ENCODE measurements at places on chromosomes 6 and 20.

DNA sequence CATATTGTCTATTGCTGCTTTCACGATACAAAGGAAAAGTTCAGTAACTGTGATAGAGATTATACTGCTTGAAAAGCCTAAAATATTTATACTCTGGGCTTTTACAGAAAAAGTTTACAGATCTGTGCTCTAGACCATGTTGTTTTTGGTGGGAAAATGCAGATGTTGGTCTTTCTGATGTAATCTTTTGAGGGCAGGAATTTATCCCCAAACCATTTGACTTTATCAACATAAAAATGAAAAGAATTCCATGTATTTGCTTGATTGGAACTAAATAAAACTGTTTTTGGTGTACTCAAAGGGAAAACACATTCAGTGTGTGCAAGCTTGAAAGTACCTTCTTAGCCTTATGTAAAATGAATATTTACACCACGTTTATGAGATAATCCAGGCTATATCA, 603.5 kb downstream of the KHDRBS2 start:
- no peak for DNase-seq

DNA sequence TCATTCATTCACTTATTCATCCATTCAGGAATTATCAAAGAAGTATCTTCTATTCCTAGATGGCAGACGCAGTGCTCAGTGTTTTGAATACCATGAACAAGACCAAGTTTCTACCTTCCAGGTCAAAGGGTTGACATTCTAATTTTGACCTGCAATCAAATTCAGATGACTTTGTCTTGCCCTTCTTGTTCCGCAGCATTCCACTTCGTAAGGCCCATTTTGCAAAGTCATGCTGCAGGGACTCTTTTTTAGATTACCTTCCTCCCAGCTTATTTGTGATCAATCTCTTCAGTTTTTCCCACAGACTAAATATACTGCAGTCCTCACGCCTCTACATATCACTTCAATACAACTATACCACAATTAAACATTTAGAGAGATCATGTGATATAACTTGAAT, 7.1 kb upstream of the TAAR1 start:
- no peak for DNase-seq

- peak; percentile 65 for DNase-seq
Measured at GRCh38 chr6:43509984-43510826, at the start of gene LRRC73. Gene LRRC73, minus strand, starts transcription at chr6:43510346. Its CDS starts 561 bp downstream, at chr6:43509785.

DNA sequence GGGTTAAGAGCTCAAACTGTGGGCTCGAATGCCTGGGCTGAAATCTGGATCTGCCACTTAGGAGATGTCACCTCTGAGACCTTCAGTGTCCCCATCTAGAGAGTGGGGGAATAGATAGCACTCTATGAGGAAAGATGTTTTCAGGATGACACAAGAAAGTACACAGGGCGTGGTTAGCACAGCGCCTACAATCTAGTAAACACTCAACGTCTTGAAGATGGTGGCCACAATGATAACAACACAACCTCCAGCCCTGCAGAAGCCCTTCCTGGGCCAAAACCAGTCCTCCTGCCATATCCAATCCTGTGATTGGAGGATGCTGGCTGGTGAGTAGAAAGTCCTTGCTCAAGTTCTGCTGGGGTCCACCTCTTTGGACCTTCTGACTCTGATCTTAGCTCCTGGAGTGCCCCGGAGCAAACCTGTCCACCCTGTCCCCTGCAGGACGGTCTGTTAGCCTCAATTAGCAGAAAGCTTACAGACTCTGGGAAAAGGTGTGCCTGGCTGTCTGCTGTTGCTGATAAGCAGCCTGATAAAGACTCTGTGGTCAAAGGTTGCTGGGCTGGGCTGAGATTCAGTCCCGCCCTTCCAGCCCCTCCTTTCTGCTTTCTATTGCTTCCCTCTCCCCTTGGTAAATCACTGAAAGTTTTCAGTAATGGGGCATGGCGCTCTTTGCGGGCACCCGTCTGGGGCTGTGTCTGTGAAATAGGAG, 8.2 kb downstream of the EDN3 start:
- DNase-seq = no peak

GRCh38 chr20:53748176-53748575, 154.5 kb upstream of the ZNF217 start:
- no peak for DNase-seq

GRCh38 chr20:7850775-7851490, 89.3 kb downstream of the HAO1 start:
- DNase-seq = no peak

GRCh38 chr6:145850671-145851070, 36.1 kb upstream of the FBXO30 start:
- no peak for DNase-seq

DNA sequence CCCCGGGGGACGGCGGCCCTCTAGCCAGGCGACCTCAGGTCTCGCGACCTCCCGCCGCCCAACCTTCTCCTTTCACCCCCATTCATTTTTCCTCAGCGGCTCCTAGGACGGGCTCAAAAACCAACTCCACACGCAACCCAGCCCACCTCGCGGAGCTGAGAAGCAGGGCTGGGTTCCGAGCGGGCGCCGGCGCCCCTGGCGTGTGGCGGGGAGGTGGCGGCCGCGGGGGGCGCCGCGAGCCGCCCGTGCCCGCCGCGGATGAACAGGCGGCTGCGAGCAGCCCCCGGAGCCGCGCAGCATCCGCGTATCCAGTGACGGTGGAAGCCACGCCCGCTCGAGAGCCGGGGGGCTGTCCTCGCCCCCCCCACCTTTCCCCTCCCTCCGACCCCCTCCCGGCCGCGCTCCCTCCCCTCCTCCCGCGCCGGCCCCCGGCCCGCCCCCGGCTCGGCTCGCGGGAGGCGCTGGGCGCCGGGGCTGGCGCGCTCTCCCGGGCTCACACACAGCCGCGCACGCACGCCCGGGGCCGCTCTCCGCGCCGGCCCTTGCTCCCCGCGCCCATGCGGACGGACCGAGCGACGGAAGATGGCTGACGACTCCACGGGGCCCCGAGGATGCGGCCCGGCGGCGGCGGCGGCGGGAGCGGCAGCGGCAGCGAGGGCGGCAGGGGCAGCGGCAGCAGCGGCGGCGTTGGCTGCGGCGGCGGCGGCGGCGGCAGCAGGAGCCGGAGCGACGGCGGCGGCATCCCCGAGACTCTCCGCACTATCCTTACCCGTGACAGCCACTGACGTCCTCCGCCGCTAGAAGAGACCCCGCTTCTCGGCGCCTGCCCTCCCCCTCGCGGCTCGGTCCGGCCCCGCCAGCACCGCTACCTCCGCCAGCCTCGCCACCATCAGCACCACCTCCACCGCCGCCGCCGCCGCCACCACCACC, at the start of gene SOBP:
TSS of gene SOBP (plus strand) at position 482 of the 930 bp plus-strand sequence. CDS start 500 bp downstream, outside the sequence.
- DNase-seq = no peak

DNA sequence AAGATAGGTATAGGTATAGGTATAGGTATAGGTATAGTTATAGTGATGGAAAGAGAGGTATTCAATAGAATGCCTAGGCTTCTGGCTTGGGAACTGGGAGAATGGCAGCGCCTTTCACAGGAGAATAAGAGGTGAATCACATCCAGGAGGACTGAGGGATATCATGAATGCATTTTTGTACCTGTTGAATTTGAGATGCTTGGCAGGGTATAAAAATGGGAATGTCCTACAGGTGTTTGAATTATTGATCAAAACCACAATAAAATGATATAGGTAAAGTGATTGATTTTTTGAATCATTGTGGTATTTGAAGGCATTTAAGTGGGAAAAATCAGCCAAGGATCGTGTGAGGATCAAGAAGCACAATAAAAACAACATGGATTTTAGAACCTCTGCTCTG, 119.2 kb upstream of the ARG1 start:
- DNase-seq = no peak

- DNase-seq = no peak
Measured at GRCh38 chr20:58106143-58106750, 122.2 kb downstream of the ANKRD60 start.

GRCh38 chr20:6940048-6940447, 172.6 kb downstream of the BMP2 start:
- no peak for DNase-seq

- no peak for DNase-seq
Measured at GRCh38 chr6:17879184-17879583, 108.3 kb downstream of the KIF13A start.

- DNase-seq = no peak
Measured at GRCh38 chr6:39057251-39058155, 8.9 kb downstream of the GLP1R start.

GRCh38 chr6:25034431-25034921, 98.7 kb upstream of the RIPOR2 start:
- no peak for DNase-seq

- no peak for DNase-seq
Measured at GRCh38 chr6:152078804-152079203, 271.3 kb downstream of the ESR1 start.

- DNase-seq = no peak
Measured at GRCh38 chr6:63521475-63522210, 50.6 kb upstream of the LOC128125822 start.

DNA sequence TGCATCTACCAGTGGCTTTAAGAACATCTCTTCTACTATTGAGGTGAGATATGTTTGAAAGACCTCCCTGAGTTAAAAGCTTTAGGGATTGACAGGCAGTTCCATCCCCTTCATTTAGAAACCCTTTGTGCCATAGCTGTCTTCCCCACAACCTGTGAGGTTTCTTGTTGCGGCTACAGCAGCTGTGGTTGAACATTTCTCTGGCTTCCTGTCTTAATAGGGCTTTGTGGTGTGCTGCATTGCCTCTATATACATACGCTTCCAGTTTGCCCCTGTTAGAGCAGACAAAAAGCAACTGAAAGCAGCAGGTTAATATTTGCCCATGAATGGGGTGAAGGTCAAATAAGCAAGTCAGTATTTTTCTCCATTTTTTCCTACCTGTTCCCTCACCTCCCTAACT, 210.2 kb downstream of the TMEM200A start:
- DNase-seq = peak; percentile 75

DNA sequence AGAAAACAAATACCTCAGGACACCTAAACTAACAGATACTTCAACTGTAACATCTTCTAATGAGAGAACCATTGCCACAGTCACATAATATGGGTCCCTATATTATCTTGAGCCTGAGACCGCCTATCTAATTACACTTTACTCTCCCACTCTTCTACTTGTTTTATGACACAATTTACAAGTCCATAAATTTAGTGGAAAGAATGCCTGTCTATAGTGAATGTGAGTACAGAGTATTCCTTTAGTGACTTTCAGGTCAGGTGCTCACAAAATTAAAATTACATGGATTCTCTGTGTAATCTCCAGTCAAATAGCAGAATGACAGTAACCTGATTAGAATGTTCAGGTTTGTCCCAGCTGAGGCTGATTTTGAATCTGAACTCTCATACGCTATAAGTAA, 624.1 kb downstream of the PKHD1 start:
- no peak for DNase-seq

GRCh38 chr20:21047981-21048380, 58.2 kb downstream of the LINC00237 start:
- DNase-seq = no peak

GRCh38 chr6:141990840-141991239, 141.9 kb upstream of the GJE1 start:
- DNase-seq = no peak

- no peak for DNase-seq
Measured at GRCh38 chr6:34836008-34836407, 44.1 kb downstream of the BLTP3A start.

GRCh38 chr20:38092260-38092857, 58.8 kb downstream of the RPRD1B start:
- DNase-seq = no peak

DNA sequence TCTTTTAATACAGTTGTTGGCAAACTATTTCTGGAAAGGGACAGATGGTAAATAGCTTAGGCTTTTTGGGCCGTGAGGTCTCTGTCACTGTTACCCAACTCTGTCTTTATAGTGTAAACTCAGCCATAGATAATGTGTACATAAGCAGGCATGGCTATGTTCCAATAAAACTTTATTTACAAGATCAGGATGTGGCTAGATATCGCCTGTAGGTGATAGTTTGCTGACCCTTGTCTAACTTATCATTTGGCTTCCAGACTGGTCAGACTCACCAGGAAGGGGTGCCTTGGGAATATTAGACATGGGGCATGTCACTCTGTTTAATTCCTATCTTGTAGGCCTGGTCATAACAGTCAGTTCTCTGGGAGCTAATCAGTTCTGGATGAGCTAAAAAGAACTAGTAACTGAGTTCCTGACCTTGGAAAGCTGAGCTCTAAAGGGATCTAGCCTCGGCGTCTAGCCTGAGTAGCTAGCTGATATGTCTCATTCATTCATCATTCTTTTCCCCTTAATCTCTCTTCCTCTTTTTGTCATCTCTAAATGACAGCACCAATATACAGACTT, 163.6 kb downstream of the SLC16A10 start:
- no peak for DNase-seq

GRCh38 chr6:52725143-52725534, 38.1 kb downstream of the GSTA2 start:
- no peak for DNase-seq

GRCh38 chr6:122347280-122347679, 52.2 kb upstream of the HSF2 start:
- no peak for DNase-seq

DNA sequence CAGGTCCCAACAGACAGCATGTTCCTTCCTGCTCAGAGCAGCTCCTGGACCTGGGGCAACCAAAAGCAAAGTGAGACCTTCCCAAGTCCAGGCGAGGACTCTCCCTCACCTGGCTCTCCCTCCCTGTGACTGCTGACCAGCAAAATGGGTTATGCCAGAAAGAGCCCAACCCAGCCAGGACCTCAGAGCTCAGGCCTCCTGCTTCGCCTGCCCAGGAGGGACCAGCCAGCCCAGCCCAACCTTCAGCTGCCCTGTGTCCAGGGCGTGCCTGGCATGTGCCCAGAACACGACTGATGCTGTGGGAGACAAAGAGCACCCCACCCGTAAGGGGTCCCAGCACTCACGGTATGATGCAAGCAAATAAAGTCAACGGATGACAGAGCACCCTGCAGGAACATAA, 74.0 kb upstream of the CST7 start:
- no peak for DNase-seq

DNA sequence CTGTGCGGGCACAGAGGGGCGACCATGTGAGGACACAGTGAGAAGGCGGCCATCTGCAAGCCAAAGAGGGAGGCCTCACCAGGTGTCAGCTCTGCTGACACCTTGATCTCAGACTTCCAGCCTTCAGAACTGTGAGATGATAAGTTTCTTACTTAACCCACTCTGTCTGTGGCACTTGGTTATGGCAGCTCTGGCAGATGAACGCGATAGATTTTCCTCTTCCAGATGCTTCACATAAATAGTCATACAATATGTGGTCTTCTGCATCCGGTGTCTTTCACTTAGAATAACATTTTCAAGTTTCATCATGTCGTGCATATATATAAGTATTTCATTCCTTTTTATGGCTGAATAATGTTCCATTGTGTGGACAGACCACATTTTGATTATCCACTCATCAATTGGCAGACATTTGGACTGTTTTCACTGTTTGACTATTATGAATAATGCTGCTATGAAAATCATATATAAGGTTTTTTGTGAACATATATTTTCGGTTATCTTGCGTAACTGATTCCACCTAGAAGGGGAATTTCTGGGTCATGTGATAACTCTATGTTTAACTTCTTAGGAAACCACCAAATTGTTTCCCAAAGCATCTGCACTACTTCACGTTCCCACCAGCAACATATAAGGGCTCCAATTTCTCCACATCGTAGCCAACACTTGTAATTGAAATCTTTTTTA, 30.2 kb downstream of the PRR18 start:
- DNase-seq = no peak

All from CD4-positive, alpha-beta T cell treated with Interleukin-6 at 100 ng/mL for 8 hours (primary cell).